ENCODE measurements at places on chromosomes 1 and 21.

- no peak for DNase-seq
These were observed 16.9 kb downstream of the PFKFB2 start for GRCh38 chr1:207069858-207070506.

- no peak for DNase-seq
These were observed 8.7 kb downstream of the CDCA8 start for GRCh38 chr1:37701051-37701450.

- no peak for DNase-seq
These were observed 63.2 kb downstream of the NENF start for GRCh38 chr1:212495766-212496494.

DNA sequence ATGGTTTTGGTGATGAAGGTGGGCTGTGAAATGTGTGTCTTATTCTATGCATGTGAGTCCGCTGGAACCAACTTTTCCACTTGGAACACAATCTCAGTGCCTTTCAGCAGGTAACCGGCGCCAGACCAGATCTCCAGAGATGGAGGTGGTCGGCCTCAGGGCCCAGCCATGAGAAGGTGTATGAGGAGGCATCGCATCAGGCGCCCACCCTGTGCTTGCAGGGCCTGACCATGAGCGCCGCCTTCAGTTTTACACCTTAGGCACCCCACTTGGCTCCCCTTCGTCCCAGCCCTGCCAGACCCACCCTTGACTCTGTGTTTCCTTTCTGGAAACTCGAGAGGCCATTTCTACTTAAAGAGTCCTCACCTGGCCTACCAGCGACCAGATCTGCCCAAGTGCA is 48.6 kb upstream of the ATF3 start:
- no peak for DNase-seq

DNA sequence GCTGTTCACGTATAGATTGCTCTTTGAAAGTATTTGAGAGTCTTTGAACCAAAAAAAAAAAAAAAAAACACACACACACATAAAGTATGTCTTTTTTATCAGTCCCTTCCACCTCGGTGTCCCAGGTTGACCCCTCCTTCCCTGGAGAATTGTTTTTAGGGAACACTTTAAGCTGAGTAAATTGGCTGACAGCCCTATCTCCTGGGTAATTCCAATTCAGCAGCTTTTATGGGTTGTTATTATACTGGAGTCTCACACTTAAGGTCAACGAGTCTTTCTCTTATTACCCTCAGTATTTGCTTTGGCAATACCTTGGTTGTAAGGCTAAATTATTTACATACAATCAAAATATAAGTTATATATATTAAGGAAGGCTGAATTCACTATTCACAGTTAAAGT is 69.4 kb downstream of the SLC30A10 start:
- DNase-seq = no peak

DNA sequence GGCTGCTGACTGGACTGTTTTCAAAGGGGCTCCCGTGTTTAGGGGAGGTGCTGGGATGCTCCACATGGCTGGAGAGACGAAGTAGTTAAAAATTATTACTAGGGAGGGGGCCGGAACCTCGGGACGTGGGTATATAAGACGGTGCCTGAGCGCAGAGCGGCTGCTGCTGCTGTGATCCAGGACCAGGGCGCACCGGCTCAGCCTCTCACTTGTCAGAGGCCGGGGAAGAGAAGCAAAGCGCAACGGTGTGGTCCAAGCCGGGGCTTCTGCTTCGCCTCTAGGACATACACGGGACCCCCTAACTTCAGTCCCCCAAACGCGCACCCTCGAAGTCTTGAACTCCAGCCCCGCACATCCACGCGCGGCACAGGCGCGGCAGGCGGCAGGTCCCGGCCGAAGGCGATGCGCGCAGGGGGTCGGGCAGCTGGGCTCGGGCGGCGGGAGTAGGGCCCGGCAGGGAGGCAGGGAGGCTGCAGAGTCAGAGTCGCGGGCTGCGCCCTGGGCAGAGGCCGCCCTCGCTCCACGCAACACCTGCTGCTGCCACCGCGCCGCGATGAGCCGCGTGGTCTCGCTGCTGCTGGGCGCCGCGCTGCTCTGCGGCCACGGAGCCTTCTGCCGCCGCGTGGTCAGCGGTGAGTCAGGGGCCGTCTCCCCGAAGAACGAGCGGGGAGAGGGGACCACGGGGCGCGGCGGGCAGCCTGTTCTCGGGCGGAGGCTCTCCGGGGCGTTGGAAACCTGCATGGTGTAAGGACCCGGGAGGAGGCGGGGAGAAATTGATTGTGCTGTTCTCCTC is at the start of gene CHODL:
Gene CHODL (plus strand): TSS at position 163 of the 793 bp plus-strand sequence. CDS start 391 bp downstream, at position 554.
- no peak for DNase-seq

DNA sequence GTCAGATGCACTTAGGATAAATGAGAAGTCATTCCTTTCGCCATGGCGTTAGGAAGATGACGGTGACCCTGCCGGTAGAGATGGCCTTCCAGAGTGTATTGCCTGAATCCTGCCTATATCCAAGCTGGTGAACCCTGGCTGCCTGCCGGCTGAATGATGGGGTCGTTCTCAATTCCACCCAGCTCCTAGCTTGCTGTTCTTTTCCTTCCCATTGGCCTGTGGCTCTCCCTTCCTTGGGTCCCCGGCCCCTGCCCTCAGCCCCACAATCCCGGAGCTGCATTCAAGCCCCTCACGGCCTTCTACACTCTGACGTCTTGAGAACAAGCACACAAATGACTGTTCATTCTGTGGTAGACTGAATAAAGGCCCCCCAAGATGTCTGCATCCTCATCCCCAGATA is 28.2 kb upstream of the ZBTB21 start:
- DNase-seq = no peak

DNA sequence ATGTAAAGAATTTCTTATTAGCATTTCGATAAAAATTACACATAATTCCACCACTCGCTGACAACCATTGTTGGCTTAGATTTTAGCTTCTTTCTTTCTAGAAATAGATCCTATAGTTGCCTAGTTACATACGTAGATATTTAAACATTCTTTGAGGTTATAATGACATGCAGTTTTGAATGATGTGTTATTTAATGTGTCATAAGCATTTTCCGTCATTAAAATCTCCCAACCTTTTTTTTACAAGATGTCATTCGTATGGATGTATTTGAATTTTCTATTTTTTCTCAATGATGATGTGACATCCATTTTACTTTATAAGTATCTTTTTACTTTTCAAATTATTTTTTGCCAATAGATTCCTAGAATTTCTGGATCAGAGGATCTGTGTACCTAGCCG is 44.7 kb downstream of the SLC37A1 start:
- no peak for DNase-seq

DNA sequence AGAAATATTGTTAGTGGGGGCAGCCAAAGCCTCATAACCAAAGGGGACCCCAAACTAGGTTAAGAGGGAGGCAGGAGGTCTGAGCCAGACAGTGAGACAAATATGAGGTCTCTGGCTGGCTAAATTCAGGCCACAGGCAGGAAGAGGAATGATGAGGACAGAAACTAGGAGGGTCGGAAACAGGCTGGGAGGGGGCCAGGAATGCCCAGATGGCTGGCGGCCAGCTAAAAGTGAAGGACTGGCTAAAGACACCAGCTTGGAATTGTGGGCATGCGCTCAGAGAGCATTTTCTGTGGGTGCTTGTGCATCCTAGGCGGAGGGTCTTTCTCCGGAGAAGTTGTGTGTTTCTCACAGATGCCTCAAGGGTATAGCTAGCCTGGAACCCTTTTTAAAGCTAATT is 77.0 kb downstream of the PGM1 start:
- DNase-seq = no peak

DNA sequence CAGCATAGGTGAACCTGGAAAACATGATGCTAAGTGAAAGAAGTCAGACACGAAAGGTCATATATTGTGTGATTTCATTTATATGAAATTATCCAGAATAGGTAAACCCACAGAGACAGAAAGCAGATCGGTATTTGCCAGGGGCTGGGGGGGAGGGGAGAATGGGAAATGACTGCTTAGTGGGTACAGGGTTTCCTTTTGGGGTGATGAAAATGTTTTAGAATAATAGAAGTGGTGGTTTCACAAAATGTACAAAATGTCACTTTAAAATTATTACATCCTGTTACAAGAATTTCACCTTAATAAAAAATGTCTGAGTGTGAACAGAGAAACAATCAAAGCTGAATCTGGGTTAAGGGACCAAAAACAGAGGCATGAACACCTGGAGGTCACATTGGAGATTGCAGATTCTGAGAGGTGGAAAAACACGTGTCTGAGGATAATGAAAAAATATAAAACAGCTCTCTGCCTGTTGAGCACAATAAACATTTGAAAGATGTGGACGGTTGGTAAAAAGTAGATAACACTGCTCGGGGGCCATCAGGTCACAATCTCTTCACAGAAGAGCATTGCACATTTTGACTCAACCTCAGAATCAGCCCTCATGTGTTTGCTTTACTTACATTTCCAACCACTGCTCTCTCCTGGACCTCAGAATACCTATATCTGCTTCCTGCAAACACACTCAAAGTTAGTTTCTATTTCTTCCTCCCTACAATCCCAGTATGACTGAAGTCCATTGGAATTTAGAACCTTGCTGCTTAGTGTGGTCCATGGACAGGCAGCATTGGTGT is 3.2 kb downstream of the SLAMF6 start:
- no peak for DNase-seq

GRCh38 chr1:111666828-111667227 is 47.2 kb downstream of the RAP1A start:
- no peak for DNase-seq

All from stimulated activated CD4-positive, alpha-beta T cell treated with anti-CD3 and anti-CD28 coated beads, Interleukin-1b, Interleukin-23, amount 100 ng/mL, for 24 hours (primary cell).